CD4-positive, alpha-beta T cell treated with Interleukin-10 for 1 hour (primary cell): ENCODE measurements at places on chromosomes 12 and 14.

GRCh38 chr12:110253176-110253575 is 27.9 kb upstream of the ATP2A2 start:
- no peak for DNase-seq

- no peak for DNase-seq
Measured at GRCh38 chr12:114704096-114704495, 20.1 kb upstream of the TBX3 start.

- DNase-seq = no peak
Measured at GRCh38 chr12:62670986-62671720, 204.5 kb downstream of the MON2 start.

GRCh38 chr14:100846309-100846859 is 20.5 kb downstream of the MEG3 start:
- no peak for DNase-seq

- DNase-seq = no peak
Measured at GRCh38 chr14:86020841-86021240, 490.9 kb downstream of the FLRT2 start.
